ENCODE measurements at places on chromosomes 4 and X.

- DNase-seq, result no peak
These were observed 24.7 kb upstream of the PSAPL1 start for GRCh38 chr4:7459471-7459870.

DNA sequence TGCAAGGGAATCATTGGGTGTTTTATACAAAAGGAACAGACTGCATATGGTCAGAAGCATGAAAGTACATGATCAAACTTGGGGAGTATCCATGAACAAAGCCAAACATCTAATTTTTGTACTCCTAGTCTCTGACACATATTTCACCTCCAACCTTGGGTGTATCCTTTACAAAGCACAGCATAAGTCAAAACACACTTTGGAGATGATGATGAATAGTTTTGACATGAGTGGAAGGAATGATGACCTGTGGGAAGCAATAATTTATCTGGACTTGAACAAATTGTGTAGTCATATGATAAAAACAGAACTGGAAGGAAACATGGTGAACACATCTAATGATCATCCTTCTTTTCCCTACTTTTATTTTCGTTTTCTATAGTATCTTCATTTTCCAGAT, 108.7 kb upstream of the PLS3 start:
- DNase-seq, result no peak

DNA sequence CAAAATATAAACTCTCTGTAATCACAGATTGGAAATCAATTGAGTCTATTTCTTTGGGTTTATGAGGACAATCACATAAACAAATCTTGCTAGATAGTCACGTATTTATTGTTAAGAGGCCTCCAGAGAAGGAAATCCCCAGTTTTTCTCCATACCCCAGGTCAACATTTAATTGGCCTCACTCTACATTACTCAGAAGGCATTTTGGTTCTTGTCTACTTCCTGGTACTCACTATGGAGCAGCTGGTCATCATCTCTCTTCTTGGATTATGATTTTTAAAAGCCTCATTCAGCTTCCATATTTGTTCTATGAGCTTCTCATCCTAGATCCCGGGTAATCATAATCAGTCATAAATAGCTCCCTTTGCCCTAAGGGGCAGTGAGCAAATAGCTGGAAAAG, 81.6 kb upstream of the LNX1 start:
- no peak for DNase-seq

DNA sequence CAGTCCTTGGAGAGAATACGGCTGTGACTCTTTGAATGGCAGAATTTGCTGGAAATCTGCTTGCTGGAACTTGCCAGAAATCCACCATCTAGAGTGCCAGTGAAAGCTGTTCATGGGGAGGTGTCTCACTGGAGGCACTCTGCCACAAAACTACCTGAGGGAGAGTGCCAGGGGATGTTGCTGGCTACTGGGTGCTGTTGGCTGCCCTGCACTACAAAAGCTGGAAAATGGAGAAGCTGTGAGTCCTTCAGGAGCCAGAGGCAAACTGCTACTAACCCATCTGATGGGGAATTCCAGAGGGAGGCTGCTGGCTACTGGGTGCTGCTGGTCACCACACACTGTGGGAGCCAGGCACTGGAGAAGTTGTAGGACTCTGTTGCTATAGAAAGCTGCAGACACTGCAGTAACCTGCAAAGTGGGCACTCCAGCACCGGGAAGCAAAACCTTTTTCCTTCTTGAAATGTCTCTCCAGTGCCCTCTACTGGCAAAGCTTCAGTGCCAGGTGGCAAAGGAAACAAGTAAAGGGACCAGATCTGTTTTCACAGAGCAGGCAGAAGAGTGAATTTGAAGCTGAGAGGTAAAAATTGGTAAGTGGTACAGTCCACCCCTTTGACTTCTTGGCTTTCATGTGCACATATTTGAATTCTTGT, 47.8 kb upstream of the HSD17B10 start:
- peak; percentile 2 for DNase-seq

DNA sequence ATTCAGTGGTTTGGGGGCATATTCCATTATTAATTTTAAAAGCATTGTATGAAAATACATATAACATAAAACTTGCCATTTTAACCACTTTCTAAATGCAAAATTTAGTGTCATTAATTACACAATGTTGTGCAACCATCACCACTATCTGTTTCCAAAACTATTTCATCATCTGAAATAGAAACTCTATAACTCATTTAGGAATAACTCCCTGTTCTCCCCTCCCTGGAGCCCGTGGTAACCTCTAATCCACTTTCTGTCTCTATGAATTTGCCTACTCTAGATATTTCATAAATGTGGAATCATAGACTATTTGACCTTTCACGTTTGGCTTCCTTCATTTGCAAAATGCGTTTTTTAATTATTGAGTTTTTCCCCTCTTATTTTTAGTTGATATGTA, 101.4 kb upstream of the GPC4 start:
- DNase-seq, result no peak

DNA sequence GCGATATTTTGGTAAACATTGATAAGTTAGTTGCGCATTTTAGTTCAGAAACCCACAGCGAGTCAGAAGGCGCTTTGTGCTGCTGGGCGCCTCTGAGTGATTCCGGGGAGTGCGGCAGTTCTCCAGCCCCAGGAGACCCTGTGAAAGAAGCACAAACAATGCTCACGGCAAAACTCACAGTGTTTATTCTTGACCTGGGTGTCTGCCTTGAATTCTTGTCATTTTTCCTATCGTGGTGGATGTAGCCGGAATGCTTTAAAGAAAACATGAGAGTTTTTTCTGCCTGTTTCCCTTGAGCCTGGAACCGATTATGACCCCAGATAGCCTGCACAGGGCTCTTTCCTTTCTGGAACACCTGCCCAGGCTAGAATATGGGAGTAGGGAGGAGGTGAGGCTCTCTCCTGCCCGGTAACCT, 6.7 kb downstream of the TBL1X start:
- no peak for DNase-seq

DNA sequence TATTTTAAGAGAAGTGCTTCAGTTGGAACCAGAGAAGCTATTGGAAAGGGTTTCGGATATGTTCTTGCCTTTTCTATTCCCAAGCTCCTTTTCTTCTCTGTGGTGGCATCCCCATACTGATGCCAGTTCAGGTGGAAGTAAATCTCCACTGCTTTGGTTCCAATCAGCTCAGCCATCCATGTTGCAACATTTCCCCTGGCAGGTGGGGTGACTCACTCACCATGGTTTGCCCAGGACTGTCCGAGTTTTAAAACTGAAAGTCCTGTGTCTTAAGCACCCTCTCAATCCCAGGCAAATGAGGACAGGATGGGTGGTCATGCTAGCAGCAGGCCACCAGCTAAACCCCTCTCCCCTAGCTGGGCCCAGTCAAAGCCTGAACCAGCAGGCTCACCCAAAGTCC, 15.1 kb downstream of the RAI2 start:
- DNase-seq, result no peak

- DNase-seq, result no peak
These were observed 11.8 kb upstream of the FGF13 start for GRCh38 chrX:138723301-138723700.

DNA sequence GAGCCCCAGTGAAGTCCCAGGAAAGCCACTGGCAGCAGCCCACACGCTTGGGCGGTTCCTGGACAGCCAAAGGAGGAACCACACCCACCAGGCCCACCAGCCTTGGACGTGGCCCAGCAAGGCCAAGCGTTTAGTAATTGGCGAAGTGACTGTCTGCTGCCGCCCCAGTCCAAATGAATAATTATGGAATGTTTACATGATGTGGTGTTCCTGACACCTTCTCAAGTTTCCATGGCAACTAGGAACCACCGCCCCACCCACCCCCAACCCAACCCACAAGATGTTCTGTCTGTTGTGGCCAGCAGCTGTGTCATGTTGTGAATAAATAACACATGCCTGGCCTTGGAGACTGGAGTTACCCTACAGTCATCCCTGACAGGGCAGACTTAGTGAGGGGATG, 22.3 kb downstream of the APLN start:
- DNase-seq, result no peak

All from stimulated activated CD8-positive, alpha-beta memory T cell treated with anti-CD3 and anti-CD28 coated beads, Interleukin-7, amount 100 ng/mL, for 1 hour (primary cell).